ENCODE measurements at places on chromosomes 12 and 14. TPM values are rescaled to one million over a fixed set of nuclear protein-coding genes. Genes with fewer than 3 reads are reported as not detected.

DNA sequence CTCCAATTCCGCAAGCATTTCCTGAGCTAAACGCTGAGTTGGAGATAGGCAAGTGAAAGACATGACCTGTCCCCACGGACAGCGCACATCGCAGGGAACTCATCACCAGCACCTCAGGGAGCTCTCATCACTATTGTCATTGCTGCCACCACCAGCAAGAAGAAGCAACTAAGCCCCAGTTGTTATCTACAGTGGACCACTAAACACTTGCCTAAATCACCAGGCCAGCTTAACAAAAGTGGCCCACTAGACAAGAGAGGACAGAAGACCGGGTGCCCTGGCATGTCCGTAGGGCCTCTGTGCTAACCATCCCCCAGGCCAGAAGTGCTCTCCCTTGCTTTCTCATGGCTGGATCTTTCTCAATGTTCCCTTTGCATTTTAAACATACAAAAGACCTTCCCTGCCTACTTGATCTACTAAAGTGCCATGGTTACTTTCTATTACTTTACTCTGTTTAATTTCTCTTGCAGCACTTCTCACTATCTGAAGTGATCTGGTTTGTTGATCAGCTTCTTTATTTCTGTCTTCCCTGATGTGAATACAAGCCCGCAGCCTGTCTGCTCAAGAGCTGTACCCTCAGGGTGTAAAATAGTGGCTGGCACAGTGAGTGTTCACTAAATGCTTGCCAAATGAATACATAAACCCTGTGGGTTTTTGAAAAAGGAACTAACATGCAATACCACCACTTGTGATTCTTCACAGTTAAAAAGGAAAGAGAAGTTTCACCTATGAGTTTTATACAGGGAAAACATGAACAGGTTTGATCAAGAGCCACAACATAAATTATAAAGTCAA lies 60.9 kb upstream of the RFLNA start:
- H3K27ac ChIP-seq = no peak overlapping the region
- no peaks in the 10 kb centered on the region for H3K27me3 ChIP-seq
- no peak overlapping the region for H3K4me3 ChIP-seq

DNA sequence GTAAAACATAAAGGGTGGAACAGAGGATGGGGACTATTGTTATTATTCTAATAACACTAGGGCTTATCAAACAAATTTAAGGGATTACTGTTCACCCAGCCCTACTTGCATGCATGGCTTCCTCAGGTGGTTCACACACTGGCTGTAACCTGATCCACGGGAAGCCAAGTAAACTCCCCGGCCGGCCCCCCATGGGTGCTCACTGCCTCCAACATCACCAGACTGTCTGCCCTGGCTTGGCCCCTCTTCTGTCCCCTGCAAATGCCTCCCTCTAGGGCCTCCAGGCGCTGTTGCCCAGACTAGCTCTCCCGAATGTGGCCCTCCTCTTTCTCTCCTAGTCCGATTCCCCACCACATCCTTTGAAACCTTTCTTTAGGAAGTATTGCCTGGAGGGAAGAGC lies 18.6 kb downstream of the FAIM2 start:
- no peaks in the 10 kb centered on the region for H3K4me1 ChIP-seq
- no peak overlapping the region for H3K4me3 ChIP-seq
- H3K36me3 ChIP-seq = no peaks in the 10 kb centered on the region
- peaks cover 2% of the 10 kb centered on the region for H3K27me3 ChIP-seq
- DNase-seq = no peak

DNA sequence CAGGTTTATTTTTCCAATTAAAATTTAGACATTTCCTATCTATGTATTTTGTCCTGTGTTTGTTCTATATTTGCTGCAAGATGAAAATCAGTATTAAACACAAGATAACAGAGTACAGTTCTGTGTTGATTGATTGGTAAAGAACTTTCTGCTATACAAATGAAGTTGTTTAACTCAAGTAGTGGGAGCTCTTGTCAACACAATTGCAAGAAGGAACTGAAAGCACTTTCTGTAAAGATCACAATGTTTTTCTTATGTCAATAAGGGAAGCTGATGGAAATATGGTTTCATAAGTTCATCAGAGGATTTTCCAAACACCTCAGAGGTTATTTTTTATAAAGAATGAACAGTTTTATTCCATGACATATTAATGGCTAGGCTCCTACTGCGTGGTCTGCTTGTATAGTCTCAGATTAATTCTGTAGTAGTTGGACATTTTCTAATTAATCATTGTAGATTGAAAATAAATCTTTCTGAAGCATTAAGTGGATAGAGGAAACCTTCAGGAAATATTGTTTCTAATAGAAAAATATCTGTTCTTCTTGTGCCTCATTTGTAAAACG lies 379.5 kb downstream of the LRFN5 start:
- H3K4me1 ChIP-seq = no peaks in the 10 kb centered on the region
- no peaks in the 10 kb centered on the region for H3K36me3 ChIP-seq
- no peak overlapping the region for H3K27ac ChIP-seq
- H3K4me3 ChIP-seq = no peak overlapping the region
- no peaks in the 10 kb centered on the region for H3K27me3 ChIP-seq

DNA sequence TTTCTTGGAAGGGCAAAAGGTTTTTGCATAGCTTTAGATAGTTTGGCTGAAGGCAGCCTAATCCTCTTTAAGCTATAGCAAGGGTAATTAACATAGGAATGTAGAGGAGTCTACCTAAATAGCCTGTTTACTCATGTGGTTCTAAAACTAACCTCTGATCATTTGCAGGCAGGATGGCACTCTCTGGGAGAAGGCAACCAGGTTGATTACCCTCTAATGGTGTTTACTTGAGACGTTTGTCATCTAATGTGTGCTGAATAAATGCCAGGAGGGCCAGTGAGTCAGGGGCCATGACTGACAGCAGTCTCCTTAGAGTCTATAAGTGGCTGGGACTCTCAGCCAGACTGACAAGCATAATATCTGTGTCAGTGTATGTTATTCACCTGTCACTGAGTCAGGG lies 286.4 kb downstream of the PCNX1 start:
- H3K27me3 ChIP-seq = no peaks in the 10 kb centered on the region
- no peaks in the 10 kb centered on the region for H3K4me1 ChIP-seq
- H3K27ac ChIP-seq = no peak overlapping the region
- H3K36me3 ChIP-seq = no peaks in the 10 kb centered on the region
- H3K4me3 ChIP-seq = no peak overlapping the region

DNA sequence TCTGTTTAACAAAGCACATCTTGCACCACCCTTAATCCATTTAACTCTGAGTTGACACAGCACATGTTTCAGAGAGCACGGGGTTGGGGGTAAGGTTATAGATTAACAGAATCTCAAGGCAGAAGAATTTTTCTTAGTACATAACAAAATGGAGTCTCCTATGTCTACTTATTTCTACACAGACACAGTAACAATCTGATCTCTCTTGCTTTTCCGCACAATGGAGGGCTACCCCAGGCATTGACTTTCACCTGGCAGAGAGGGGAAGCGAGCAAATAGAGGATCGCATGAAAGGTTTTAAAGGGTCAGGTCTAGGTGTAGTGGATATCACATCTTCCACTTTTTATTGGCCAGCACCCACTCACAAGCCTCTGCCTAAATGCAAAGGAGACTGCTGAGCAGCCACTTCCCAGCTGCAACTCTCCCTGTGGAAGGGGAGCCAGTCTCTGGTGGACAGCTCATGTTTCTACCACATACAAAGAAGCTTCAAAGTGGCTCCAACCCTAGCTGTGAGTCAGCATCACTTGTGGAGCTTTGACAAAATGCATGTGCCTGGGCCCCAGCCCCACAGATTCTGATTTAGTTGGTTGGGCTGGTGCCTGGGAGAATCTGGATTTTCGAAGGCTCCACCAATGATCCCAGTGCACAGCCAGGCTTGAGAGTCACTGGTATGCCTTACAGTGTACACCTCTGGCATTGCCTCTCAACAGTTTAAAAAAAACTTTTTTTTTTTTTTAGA lies 7.2 kb upstream of the FNTB start:
- DNase-seq = no peak
- no peaks in the 10 kb centered on the region for H3K27me3 ChIP-seq
- H3K4me3 ChIP-seq = no peak overlapping the region
- no peak overlapping the region for H3K27ac ChIP-seq

DNA sequence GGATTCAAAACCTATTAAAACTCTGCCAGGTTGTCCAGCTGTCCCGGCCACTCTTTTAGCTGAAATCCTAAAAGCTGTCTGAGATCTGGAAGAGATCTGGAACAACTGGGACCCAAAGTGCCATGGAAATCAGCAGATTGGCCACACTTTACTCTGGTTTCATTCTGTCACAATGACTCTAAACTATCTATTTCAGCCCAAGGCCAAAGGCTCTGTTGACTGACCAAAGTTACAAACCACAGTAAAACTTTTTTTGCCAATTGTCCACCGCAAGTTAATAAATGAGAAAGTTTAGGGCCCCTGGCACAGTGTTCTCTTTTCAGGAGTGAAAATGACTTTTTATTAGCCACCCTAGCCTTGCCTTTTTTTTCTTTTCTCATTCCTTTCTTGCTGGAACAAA lies 113.4 kb upstream of the CPM start:
- no peaks in the 10 kb centered on the region for H3K4me1 ChIP-seq
- H3K4me3 ChIP-seq = no peak overlapping the region
- peaks cover 15% of the 10 kb centered on the region for H3K27me3 ChIP-seq
- DNase-seq = no peak
- no peak overlapping the region for H3K27ac ChIP-seq

- peaks cover 14% of the 10 kb centered on the region for H3K4me1 ChIP-seq
- no peak for DNase-seq
- H3K4me3 ChIP-seq = no peak overlapping the region
- no peak overlapping the region for H3K27ac ChIP-seq
- H3K36me3 ChIP-seq = no peaks in the 10 kb centered on the region
Measured at GRCh38 chr12:56082382-56082781, 2.4 kb downstream of the ERBB3 start.

DNA sequence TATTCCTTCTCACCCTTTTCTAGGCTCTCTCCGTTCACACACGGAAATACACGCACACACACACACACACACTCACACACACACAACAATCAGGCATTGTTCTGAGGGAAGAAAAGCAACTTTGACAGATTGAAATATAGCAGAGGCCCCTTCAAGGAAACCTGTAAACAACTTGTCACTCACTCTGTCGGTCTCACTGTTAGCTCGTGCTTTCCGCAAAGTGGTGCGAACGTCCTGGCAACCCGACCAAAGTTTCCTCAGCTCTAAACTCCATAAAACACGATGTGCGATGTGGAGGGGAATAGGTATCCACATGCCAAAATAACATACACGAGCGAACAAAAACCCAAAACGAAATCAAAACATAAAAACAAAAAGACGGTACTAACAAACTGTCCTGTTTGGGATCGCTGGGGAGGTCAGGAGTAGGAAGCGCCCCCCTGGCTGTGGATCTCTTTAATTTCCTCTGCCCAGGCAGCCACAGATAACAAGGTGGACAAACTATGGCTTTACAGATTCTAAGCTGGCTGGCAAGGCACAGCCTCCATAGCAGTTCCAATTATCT lies 822 bp upstream of the SOX5 start:
- no peaks in the 10 kb centered on the region for H3K36me3 ChIP-seq
- H3K4me3 ChIP-seq = no peak overlapping the region
- DNase-seq = no peak
- no peaks in the 10 kb centered on the region for H3K27me3 ChIP-seq
- no peaks in the 10 kb centered on the region for H3K4me1 ChIP-seq
- no peak overlapping the region for H3K27ac ChIP-seq

- no peaks in the 10 kb centered on the region for H3K36me3 ChIP-seq
- H3K4me1 ChIP-seq = no peaks in the 10 kb centered on the region
- no peak overlapping the region for H3K4me3 ChIP-seq
- H3K27me3 ChIP-seq = peaks cover 15% of the 10 kb centered on the region
- DNase-seq = no peak
Measured at GRCh38 chr14:21631084-21631483, 3.7 kb downstream of the OR10G2 start.

DNA sequence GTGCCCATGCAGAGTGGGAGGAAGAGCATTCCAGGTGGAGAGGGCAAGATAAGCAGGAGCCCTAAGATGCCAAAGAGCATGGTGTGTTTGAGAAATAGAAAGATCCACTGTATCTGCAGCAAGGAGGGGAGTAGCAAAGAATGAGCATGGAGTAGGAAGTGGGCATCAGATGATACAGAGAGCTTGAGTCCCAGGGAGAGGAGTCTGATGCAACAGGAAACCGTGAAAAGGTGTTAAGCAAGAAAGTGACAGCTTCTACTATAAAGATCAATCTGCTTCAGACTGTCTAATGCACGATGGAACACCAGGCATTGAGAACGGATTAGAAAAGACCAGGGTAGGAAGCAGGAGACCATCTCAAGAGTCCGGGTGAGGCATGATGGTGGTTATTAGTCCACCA lies 12.3 kb upstream of the GPRC5D start:
- no peak for DNase-seq
- no peaks in the 10 kb centered on the region for H3K27me3 ChIP-seq
- H3K4me1 ChIP-seq = peaks cover 2% of the 10 kb centered on the region

- no peaks in the 10 kb centered on the region for H3K27me3 ChIP-seq
- DNase-seq = no peak
- no peak overlapping the region for H3K4me3 ChIP-seq
- H3K27ac ChIP-seq = no peak overlapping the region
- no peaks in the 10 kb centered on the region for H3K36me3 ChIP-seq
- H3K4me1 ChIP-seq = no peaks in the 10 kb centered on the region
Measured at GRCh38 chr12:5794156-5794555, 150.9 kb downstream of the ANO2 start.

- no peak overlapping the region for H3K27ac ChIP-seq
- H3K36me3 ChIP-seq = no peaks in the 10 kb centered on the region
- no peak overlapping the region for H3K4me3 ChIP-seq
- H3K4me1 ChIP-seq = no peaks in the 10 kb centered on the region
- DNase-seq = no peak
Measured at GRCh38 chr12:10031771-10032175, 1.3 kb downstream of the CLEC9A start.

DNA sequence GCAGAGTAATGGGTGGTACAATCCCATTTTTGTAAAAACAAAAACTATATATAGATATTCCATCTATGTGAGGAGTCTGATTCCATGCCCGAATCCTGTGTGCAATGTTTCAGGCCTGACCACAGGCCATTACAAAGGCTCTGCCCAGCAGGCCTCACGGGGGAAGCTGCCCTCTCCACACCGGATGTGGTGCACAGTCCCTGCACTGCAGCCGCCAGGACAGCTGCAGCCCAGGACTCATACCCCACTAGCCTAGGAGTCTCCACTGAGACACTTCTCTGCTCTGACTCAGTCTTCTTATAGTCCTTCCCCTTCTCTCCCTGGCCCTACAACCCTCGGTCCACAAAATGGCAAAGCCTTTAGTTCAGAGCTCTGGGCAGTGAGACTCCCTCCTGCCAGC lies 190.4 kb downstream of the PPM1H start:
- peaks cover 8% of the 10 kb centered on the region for H3K4me1 ChIP-seq
- H3K4me3 ChIP-seq = no peak overlapping the region
- no peaks in the 10 kb centered on the region for H3K36me3 ChIP-seq
- H3K27ac ChIP-seq = no peak overlapping the region
- DNase-seq = no peak

- no peaks in the 10 kb centered on the region for H3K36me3 ChIP-seq
- peaks cover 16% of the 10 kb centered on the region for H3K4me1 ChIP-seq
Measured at GRCh38 chr14:50560931-50561285, 963 bp downstream of the ATL1 start.

- no peak overlapping the region for H3K27ac ChIP-seq
- H3K4me3 ChIP-seq = no peak overlapping the region
- no peaks in the 10 kb centered on the region for H3K4me1 ChIP-seq
- no peak for DNase-seq
- H3K27me3 ChIP-seq = no peaks in the 10 kb centered on the region
Measured at GRCh38 chr14:59274991-59275391, 86.5 kb downstream of the DAAM1 start.

- no peak overlapping the region for H3K4me3 ChIP-seq
- H3K27me3 ChIP-seq = no peaks in the 10 kb centered on the region
- H3K36me3 ChIP-seq = no peaks in the 10 kb centered on the region
- H3K27ac ChIP-seq = no peak overlapping the region
- no peak for DNase-seq
Measured at GRCh38 chr12:85138833-85139232, 102.7 kb downstream of the LRRIQ1 start.

The SPIC gene
- not detected for total RNA-seq

The PTPRB gene
- total RNA-seq = not detected

The TRMT5 gene
- total RNA-seq = 12.6 TPM

All from naive thymus-derived CD8-positive, alpha-beta T cell (primary cell).